ENCODE measurements at places on chromosomes 12 and 14. TPM values are rescaled to one million over a fixed set of nuclear protein-coding genes. Genes with fewer than 3 reads are reported as not detected.

Gene SYT1
- polyA plus RNA-seq: not detected

Gene CMA1
- not detected for polyA plus RNA-seq

Gene EPYC
- polyA plus RNA-seq: not detected

Gene GATC
- polyA plus RNA-seq: 19.7 TPM

Gene BCL2L14
- polyA plus RNA-seq: not detected

Gene LRRC10
- polyA plus RNA-seq: not detected

Gene CCDC175
- not detected for polyA plus RNA-seq

Gene CEBPE
- 0.60 TPM for polyA plus RNA-seq

Gene SYNDIG1L
- not detected for polyA plus RNA-seq

Gene TAS2R20
- 0.15 TPM for polyA plus RNA-seq

Gene PPP1R1A
- polyA plus RNA-seq: not detected

Gene TAS2R50
- not detected for polyA plus RNA-seq

Gene GPR135
- polyA plus RNA-seq: 0.11 TPM

Gene GYS2
- not detected for polyA plus RNA-seq

Gene RNU4-1
- polyA plus RNA-seq: not detected

Gene OAS2
- polyA plus RNA-seq: 63.6 TPM

Gene IGF1
- polyA plus RNA-seq: not detected

Gene NOVA1
- not detected for polyA plus RNA-seq

Gene MMP17
- polyA plus RNA-seq: not detected

Gene CD163L1
- polyA plus RNA-seq: not detected

Gene FGF23
- polyA plus RNA-seq: not detected

Gene CLMN
- polyA plus RNA-seq: 0.56 TPM

Gene HOXC6
- not detected for polyA plus RNA-seq

Gene NFYB
- polyA plus RNA-seq: 39.1 TPM

Gene KIAA0586
- 29.2 TPM for polyA plus RNA-seq

Gene OR6J1
- not detected for polyA plus RNA-seq

Gene MOK
- 1.9 TPM for polyA plus RNA-seq

Gene NUBPL
- polyA plus RNA-seq: 10.0 TPM

Gene THAP2
- 4.9 TPM for polyA plus RNA-seq

All from naive thymus-derived CD4-positive, alpha-beta T cell (primary cell).